ENCODE measurements at places on chromosomes 7 and 10.
A peak's percentile ranks its signal among the peaks of the same experiment; 100 is the strongest.

DNA sequence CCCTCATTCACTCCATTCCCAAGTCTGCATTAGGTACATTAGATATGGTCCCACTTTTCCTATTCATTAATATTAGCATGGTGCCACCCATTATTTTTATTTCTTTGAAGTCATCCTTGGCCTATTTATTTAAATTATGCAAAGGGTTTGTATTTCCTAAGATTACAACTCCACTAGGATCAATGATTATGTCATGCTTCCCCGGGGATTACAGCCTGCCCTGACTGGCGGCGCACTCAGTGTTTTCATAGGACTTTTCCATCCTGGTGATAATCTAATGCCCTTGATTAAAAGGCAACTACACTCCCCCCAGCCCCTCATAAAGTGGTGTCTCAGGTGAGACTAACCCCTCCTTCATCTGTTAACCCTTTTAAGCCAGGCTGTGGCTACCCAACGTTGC is 187.2 kb downstream of the POU6F2 start:
- DNase-seq, result peak; percentile 45

DNA sequence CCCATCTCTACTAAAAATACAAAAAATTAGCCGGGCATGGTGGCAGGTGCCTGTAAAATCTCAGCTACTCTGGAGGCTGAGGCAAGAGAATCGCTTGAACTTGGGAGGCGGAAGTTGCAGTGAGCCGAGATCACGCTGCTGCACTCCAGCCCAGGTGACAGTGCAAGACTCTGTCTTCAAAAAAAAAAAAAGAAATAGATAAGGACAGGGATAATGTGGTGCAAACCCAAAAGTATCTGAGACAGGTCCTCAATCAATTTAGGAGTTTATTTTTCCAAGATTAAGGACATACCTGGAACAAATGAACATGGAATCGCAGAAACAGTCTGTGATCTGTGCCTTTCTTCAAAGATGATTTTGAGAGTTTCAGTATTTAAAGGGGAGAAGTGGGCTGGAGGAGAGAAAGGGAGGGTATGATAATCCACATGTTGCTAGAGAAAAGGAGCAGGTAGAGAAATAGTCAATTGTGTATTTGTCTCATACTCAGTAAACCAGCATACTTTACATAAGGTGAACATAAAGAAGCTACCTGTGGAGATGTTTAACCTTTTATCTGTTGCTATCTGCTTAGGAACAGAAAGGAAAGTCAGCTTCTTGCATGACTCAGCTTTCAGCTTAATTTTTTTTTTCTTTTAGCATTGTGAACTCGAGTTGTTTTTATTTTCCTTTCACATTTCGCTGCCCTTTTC is 4.9 kb upstream of the MTPN start:
- DNase-seq, result no peak

- DNase-seq, result no peak
Measured at GRCh38 chr10:122144199-122144598, 126.9 kb upstream of the BTBD16 start.

- DNase-seq, result no peak
Measured at GRCh38 chr10:71272056-71272771, 46.8 kb upstream of the SLC29A3 start.

GRCh38 chr7:97166308-97166707 is 48.8 kb downstream of the SDHAF3 start:
- DNase-seq, result no peak

GRCh38 chr10:110356628-110357245 is 52.0 kb upstream of the SMNDC1 start:
- DNase-seq, result no peak

GRCh38 chr7:136964347-136964746 is 95.9 kb downstream of the CHRM2 start:
- no peak for DNase-seq

DNA sequence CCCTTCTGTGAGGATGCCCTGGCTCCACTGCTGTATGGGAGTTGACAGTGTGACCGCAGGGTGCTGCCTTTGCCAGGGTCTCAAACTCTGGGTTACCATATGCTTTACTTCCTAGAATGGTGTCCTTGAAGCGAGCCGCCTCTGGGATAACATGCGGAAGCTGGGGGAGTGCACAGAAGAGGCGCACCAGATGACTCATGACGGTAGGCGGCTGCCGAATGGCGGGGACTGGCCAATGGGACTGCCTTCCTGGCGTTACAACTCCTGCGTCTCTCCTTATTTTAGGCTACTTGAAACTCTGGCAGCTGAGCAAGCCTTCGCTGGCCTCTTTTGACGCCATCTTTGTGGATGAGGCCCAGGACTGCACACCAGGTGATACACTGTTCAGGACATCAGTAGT is 27.3 kb downstream of the FBH1 start:
- no peak for DNase-seq

DNA sequence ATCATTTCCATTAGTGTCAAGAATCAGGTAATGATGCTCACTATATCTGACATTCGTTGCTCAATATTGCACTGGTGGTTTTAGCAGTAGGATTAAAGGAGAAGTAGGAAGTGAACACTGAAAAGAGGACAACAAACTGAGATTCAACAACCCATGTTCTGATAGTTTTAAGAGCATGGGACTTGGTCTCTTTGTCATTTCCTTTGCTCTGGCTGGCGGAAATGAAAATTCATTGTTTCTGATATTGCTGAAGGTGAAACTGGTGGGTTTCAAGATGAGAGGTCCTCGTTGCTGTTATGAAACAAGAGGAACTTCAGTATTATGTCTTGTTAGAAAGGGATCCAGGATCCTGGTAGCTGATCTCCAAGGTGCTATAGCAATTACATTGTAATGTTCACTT is 129.0 kb downstream of the DNAH11 start:
- no peak for DNase-seq

- DNase-seq, result no peak
Measured at GRCh38 chr10:87656431-87657072, 3.1 kb upstream of the PAPSS2 start.

GRCh38 chr10:102681696-102682095 is 32.5 kb downstream of the ARL3 start:
- no peak for DNase-seq

GRCh38 chr10:15868006-15868405 is 7.7 kb upstream of the MINDY3 start:
- DNase-seq, result no peak

DNA sequence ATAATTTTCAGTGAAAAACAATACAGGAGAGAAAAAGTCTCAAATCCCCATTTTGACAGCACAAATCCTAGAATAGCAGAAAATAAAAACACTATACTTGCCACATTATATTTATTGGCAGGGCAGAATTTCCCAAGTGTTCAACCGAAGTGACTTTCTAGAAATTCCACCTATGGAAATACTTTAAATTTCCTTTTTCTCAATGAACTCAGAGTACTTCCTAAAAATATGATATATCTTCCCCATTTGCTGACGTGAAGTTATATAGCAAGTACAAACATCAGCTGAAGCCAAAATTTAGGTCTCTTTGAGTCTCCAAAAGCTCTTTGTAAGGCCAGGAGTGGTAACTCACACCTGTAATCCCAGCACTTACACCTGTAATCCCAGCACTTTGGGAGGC is 83.3 kb downstream of the NT5C2 start:
- DNase-seq, result no peak

DNA sequence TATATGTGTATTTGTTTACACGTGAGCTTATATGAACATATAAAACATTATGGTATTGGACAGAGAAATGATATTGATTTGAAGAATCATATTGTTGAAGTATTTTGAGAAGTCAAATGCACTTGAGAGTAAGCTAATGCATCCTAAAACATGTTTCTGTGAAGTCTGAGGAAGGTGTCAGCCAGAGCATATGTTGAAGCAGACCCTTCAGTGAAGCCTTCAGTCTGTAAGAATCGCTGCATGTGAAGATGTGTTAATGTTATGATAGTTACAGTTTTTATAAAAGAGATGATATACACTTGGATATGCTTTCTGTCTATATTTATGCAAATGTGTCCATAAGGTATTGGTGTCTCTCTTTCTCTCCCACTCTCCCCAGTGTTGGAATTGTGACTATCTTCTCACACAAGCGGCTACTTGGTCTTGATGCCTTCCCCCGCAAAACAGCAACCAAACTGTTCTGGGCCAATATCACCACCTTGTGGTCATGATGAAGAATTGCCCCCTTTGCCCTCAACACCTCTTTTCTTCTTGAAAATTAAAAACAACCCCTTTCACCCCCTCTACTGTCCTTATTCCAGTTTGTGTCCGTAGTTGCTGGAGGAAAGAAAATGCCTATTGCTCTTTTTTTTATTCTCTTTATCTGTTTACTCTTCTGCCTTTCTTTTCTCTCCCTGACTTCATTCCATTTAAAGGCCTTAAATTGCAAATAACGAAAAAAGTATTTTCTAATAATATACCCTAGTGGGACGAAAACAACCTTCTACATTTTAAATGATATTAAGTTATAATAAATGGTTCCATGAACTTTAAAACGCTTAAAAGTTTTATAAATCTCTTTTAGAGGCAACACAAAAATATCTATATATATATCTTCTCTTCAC is 64.9 kb downstream of the IKZF1 start:
- no peak for DNase-seq

- DNase-seq, result no peak
Measured at GRCh38 chr10:123087348-123087747, 48.4 kb upstream of the HMX3 start.

DNA sequence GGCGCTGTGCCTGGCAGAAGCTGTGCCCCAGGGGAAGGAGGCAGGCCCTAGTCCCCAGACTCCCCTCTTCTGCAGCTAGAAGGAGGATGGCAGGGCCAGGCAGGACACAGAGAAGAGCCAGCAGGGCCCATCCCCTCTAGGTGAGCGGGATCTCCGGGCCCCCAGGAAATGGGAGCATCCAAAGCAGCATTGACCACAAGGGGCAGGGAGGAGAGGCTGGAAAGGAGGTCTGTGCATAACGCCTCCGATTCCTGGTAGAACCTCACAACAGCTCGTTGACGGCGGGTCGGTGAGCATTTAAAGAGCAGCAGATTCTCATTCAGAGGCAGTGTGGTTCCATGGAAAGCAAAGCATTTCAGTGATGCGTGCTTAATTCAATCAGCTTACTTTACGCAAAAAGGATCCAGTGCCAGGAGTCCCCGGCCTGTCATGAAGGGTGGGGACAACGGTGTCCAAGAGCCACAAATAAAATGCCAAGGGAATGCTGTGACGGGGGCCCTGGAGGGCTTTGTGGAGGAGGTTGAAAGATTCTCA is 41.0 kb downstream of the CLRN3 start:
- no peak for DNase-seq

- DNase-seq, result no peak
Measured at GRCh38 chr7:23121165-23121564, 15.6 kb downstream of the KLHL7 start.

- DNase-seq, result no peak
Measured at GRCh38 chr7:34155220-34155908, 250.0 kb downstream of the BMPER start.

GRCh38 chr10:75009426-75009825 is 102.0 kb upstream of the SAMD8 start:
- DNase-seq, result no peak

- no peak for DNase-seq
Measured at GRCh38 chr7:155378959-155379871, 78.7 kb upstream of the EN2 start.

GRCh38 chr7:24283554-24283896 is 465 bp upstream of the NPY start:
- DNase-seq, result peak; percentile 31

DNA sequence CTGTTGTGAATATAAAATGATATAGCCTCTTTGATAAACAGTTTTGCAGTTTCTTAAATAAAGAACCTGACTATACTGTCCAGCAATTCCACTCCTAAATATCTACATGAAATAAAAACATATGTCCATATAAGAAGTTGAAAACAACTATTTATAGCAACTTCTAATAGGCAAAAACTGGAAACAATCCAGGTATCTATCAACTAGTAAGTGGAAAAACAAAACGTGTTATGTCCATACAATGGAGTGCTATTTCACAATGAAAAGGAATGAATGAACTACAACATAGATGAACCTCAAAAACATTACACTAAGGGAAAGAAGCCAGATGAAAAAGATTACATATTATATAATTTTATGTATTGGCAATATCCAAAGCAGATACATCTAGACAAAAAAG is 268.9 kb downstream of the CSTF2T start:
- no peak for DNase-seq

- DNase-seq, result peak; percentile 38
Measured at GRCh38 chr7:128168667-128169210, 72.3 kb upstream of the LEP start.

DNA sequence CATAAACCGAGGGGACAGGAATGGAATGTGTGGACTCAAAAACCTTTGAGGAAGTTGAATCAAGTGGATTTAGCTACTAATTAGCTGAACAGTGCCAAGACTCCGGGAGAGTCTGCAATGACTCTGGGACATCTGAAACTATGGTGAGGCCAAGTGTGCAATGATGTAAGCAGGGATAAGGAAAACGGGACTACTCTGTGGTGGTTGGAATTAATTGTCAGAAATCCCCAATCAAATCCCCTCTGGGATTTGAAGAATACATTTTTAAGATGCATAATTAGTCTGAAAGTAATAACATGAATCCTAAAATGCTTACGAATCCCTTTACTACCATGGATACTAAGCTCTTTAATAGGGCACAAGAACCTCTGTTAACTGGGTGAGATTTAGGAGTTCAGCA is 602.8 kb downstream of the NRG3 start:
- no peak for DNase-seq

- no peak for DNase-seq
Measured at GRCh38 chr10:108249940-108250339, 1085.4 kb upstream of the SORCS1 start.

DNA sequence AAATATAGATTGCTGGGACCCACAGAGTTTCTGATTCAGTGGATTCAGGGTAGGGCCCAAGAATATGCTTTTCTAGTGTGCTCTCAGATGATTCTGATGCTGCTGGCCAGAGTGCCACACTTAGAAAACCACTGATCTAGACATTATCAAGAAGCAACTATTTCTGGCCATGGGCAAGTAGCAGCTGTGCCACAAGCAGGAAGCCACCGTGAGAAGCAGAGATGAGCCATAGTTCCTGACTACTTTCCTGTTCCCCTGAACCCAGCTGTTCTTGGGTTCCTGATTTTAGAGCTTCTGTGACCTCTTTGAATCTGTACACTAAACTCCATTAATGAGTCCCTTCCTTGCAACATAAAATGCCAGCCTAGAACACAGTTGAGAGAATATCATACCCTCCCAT is 38.1 kb upstream of the PIK3AP1 start:
- no peak for DNase-seq

GRCh38 chr7:143171697-143172096 is 11.5 kb upstream of the TAS2R39 start:
- DNase-seq, result no peak
